ENCODE measurements at places on chromosomes 6 and 20. TPM values are rescaled to one million over a fixed set of nuclear protein-coding genes. Genes with fewer than 3 reads are reported as not detected.

DNA sequence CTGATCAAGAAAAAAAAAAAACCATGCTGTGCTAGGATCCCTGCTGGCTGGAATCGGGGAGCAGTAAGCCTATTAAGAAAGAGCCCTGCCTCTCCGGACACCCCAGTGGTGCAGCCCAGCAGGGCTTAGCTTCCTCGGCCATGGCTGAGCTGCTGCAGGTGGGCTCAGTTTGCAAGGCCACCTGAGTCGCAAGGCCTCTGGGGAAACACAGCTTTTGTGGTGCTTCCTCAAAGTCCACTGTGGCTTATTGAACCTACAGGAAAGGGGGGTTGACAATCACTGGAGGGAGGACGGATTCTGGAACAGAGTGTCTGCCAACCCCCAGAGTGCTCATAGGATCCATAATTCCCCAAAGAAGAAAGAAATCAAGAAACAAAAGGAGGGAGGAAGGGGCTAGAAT is 240.8 kb downstream of the SMOC2 start:
- no peaks in the 10 kb centered on the region for H3K27me3 ChIP-seq
- H3K36me3 ChIP-seq, result no peaks in the 10 kb centered on the region
- H3K27ac ChIP-seq, result no peak overlapping the region
- H3K4me1 ChIP-seq, result no peaks in the 10 kb centered on the region
- H3K4me3 ChIP-seq, result no peak overlapping the region

DNA sequence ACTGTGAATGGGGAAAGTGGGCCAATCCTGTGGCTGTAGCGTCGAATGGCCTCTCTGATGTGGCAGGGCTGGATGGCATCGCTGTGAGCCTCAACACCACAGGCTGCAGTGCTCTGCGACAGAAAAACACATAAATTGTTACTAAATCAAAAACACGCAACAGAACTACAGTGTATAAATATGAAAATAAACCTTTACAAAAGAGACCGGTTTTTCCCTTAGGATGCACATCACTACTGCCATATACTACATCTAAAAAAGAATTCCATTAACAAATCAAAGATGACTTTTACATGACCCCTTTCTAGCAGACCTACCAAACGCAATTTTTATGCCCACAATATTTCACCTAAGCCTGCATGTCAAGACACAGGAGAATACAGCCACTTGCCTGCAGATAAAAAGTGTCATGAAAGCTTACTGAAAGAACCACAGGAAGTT is 395.5 kb upstream of the RUNX2 start:
- no peak overlapping the region for H3K27ac ChIP-seq
- no peak for DNase-seq
- no peaks in the 10 kb centered on the region for H3K4me1 ChIP-seq
- H3K4me3 ChIP-seq, result no peak overlapping the region

DNA sequence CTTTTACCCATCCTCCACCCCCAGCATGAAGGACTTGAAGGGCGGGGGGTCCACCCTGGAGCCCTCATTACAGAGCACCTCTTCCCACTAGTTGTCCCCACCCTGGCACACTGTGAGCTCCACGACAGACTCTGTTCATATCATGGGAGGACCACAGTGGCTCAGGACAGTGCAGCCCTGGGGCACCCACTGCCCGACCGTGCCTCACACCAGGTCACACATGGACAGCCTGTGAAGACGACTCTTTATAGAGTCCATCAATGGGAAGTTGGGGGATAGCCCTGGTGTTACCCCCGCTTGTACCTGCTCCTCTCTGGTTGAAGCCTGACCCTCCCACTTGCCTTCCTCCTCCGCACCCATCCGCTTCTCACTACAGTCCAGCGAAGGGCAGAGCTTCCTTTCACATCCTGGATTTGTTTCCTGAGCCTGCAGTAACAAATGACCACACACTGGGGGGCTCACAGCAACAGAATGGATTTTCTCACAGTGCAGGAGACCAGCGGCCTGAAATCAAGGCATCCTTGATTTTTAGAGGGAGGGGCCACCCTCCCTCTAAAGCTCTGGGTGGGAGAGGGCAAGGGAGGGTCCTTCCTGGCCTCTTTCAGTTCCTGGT is 15.5 kb downstream of the ZNF831 start:
- H3K4me3 ChIP-seq, result no peak overlapping the region
- H3K27me3 ChIP-seq, result no peaks in the 10 kb centered on the region
- DNase-seq, result no peak
- H3K36me3 ChIP-seq, result no peaks in the 10 kb centered on the region

Gene RCAN2
- total RNA-seq, result 19.4 TPM

DNA sequence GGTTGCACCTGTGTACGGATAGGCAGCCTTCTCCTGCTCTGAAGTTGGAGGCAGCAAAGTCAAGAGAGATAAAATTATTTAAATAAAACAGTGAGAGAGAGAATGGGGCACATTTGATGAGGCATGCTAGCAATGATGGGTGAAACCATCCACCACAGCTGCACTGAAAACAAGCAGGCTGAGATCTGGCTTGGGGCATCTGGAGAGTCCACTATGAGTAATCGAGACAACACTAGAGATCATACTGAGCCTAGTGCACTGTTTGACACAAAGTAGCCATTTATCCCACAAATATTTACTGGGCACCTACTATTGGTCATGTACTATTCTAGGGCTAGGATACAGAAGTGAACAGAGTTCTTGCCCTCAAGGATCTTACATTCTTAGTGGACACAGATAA is 66.4 kb downstream of the DZANK1 start:
- H3K27me3 ChIP-seq, result no peaks in the 10 kb centered on the region
- no peak overlapping the region for H3K4me3 ChIP-seq
- H3K4me1 ChIP-seq, result no peaks in the 10 kb centered on the region
- peaks cover 61% of the 10 kb centered on the region for H3K36me3 ChIP-seq

Gene HLA-DOA
- 3.0 TPM for total RNA-seq

GRCh38 chr20:7790189-7790588 is 150.1 kb downstream of the HAO1 start:
- no peaks in the 10 kb centered on the region for H3K27me3 ChIP-seq
- H3K4me3 ChIP-seq, result no peak overlapping the region
- no peak overlapping the region for H3K27ac ChIP-seq
- no peak for DNase-seq

DNA sequence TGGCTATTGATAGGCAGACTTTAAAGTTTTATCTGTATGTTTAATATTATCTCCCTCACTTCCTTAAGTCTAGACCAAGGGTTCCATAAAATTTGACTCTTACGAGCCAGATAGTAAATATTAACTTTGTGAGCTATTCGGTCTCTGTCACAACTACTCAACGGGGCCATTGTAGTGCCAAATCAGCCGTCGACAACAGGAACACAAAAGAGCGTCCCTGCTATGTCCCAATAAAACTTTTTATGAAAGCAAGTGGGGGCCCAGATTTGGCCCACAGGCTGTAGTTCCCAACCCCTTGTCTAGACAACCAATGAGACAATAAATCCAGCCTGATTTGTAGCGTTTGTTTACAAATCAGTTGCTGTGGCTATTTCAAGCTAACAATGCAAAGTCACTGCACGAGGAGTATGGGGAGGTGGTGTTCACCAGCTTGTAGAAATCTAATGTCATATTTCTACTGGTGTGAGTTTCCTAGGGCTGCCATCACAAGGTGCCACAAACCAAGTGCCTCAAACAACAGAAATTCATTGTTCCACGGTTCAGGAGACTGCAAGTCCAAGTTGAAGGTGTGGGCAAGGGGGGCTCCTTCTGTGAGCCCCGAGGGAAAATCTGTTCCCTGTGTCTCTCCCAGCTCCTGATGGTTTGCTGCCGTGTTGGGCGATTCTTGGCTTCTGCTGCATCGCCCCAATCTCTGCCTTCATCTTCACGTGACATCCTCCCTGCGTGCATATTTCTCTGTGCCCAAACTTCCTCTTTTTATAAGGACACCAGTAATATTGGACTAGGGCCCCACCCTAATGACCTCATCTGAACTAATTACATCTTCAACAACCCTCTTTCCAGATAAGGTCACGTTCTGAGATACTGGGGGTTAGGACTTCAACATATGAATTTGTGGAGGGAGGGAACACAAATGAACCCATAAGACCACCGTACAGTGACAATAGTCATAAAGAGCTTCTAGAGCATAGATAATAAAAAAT is 356.0 kb upstream of the JARID2 start:
- no peak overlapping the region for H3K4me3 ChIP-seq
- no peaks in the 10 kb centered on the region for H3K27me3 ChIP-seq
- H3K27ac ChIP-seq, result no peak overlapping the region
- no peak for DNase-seq
- no peaks in the 10 kb centered on the region for H3K36me3 ChIP-seq
- no peaks in the 10 kb centered on the region for H3K4me1 ChIP-seq

- no peak overlapping the region for H3K4me3 ChIP-seq
- H3K27ac ChIP-seq, result no peak overlapping the region
- no peaks in the 10 kb centered on the region for H3K4me1 ChIP-seq
- no peak for DNase-seq
- H3K36me3 ChIP-seq, result no peaks in the 10 kb centered on the region
Measured at GRCh38 chr6:38942965-38943364, 105.6 kb upstream of the GLP1R start.

Gene TRIM10
- total RNA-seq, result not detected

GRCh38 chr6:102680413-102680812 is 1286.9 kb downstream of the GRIK2 start:
- H3K36me3 ChIP-seq, result no peaks in the 10 kb centered on the region
- no peak overlapping the region for H3K27ac ChIP-seq
- no peak overlapping the region for H3K4me3 ChIP-seq

Gene SYCP2L
- 3.3 TPM for total RNA-seq

Data from tibial nerve (tissue), 4 donors.